Lower leg skin (tissue), 4 donors: ENCODE measurements at places on chromosomes 5 and 9.

DNA sequence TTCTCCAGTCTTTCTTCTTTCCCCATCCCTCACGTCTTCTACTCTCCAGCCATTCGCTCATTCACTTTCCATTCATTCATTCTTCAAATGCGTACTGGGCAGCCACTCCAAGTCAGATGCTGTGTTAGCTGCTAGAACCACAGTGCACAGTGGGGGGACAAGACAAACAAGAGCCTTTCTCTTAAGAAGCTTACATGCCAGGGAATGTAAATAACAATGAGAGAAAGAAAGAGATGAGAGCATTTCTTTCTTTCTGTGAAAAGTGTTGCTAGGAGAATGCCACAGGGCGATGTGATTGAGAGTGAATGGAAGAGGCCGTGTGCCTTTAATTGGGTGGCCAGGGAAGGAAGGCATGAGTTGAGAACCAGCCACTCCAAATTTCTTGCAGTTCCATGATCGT, 46.3 kb upstream of the SMIM23 start:
- DNase-seq: no peak

GRCh38 chr5:140966293-140967225, at the start of gene PCDHAC2:
Gene PCDHAC2, plus strand, starts transcription at chr5:140966476. Its CDS starts 291 bp downstream, at chr5:140966767.
- no peak for DNase-seq

- no peak for DNase-seq
Observed at GRCh38 chr9:19155106-19155935, 28.0 kb upstream of the PLIN2 start.

DNA sequence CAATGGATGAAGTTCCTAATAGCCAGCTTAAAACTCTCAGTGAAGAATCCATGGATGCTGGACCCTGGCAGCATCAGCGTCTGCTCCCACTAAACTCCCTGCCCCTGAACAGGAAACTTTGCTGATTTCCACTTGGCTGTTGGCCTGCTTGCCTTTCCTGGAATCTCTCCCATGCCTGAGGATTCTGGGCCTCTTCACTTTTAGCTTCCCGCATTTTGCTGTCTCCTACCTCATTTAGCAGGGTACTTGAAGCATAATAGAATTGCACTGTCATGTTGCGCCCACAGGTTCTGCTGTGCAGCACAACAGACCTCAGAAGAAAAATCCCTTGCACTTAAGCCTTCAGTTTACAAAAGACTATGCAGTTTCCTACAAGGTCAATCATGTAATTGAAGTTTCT, 127.6 kb downstream of the DROSHA start:
- no peak for DNase-seq

DNA sequence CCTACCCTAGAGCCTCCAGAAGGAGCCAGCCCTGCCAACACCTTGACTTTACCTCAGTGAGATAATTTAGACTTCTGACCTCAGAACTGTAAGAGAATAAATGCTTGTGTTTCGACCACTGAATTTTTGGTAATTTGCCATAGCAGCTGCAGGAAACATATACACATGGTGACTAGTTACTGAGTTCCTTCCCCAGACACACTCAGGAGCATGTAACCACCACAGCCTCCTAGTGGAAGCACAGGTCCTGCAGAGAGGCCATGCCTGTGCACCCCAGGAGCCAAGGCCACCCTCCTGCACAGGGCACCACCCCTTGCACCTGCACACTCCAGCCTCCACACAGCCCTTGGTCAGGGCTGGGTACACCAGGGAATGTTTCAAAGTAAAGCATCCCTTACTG, 7.6 kb upstream of the CAMSAP1 start:
- peak; percentile 46 for DNase-seq

GRCh38 chr9:114910541-114910940, 19.9 kb downstream of the TNFSF8 start:
- DNase-seq: no peak

GRCh38 chr5:132074772-132075718, 1.5 kb downstream of the CSF2 start:
- no peak for DNase-seq

DNA sequence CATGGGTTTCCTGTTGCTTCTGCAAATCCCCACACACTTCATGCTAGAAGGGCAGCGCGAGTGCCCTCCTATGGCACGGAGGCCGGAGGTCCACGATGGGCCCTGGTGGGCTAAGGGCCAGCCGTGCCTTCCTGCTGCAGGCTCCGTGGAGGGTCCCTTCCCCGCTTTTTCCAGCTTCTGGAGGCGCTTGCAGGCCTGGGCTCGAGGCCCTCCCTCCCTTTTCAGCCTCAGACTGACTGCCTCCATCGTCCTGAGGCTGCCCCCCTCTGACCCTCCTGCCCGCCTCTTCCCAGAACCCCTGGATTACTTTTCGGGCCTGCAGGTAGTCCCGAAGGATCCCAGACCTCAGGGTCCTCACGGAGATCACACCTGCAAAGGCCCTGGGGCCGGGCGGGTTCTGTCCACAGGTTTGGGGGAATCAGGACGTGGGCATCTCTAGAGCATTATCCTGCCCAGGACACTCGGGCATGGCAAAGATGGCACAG, 3.2 kb upstream of the TERT start:
- no peak for DNase-seq

- DNase-seq: no peak
Observed at GRCh38 chr5:74643111-74643562, 2.6 kb upstream of the ENC1 start.

- no peak for DNase-seq
Observed at GRCh38 chr5:75055727-75056144, 3.4 kb upstream of the GCNT4 start.

DNA sequence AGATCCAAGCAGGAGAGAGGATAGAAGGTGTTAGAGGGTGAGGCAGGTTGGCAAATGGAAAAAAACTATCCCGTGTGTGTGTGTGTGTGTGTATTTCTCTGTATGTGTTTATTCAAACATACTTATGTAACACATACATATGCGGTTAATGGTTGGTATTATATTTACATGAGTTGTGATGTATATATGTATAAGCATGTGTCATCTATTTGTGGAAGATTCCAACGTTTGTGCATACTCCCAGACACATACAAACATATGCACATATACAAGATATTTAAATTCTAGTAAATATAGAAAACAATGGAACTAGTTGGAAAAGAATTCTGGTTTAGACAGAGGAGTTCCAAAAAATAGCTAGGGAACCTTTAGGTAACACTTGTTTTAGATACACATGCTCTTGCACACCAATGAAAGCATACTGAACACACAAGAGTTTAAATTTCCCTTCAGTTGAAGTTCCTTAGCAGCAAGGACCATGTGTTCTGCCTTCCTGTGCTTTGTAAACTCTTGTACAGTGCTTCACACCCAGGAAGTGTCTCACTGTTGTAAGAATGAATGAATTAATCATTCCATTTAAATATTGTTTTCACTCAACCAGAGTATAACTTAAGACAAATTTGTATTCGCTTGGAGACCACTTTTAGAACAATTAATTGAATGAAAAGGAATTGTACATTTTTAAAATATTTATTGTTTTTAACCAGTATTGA, 257.8 kb downstream of the FER start:
- no peak for DNase-seq

DNA sequence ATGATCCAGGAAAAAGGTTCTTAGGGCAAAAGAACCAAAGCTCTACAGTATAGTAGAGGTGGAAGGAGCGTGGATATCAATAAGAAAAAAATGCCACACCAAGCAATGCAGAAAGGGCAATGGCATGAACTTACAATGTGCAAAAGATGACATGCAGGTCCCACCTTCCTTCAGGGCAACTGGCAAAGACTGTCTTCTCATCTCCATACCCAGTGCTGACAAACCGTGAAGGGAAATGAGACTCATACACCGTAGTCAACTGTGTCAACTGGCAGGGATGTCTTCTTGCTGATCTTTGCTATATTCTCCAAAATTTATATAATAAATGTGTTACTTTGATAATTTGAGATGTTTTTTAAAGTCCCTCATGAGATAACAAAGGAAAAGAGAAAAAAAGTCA, 36.0 kb downstream of the MED27 start:
- DNase-seq: no peak

DNA sequence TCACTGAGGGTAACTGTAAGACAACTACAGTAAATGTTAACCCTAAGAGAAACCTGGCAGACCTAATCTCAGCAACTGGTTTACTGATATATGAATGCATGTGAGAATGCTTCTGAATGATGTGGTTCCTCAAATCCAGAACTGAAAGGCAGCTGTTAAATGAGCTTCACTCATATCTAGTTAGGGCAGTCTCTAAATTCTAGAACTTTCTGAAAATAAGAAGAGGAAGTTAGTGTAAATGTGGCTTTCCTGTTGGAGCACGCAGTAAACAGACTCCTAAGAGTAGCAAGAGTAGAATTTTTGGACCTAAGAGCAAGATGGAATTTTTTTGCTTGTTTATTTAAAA, 117.9 kb upstream of the KCNN2 start:
- no peak for DNase-seq

DNA sequence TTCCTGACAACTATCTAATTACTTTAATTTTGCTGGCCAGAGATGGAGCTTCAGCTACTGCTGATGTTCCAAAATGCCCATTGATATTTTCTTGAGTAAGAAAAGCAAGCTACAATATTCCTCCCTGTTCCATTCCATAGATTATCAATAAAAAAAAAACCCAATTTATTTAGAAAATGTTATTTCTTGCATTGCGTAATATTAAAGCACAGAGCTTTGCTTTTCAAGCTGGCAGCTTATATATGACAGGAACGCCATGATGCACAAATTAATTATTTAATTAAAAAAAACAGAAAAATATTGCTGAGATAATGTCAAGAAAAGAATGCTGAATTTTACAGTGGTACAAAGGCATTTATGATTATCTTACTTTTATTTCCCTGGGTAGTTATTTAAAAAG, 47.9 kb downstream of the TRPM3 start:
- DNase-seq: no peak

GRCh38 chr9:115810166-115810565, 343.4 kb upstream of the PAPPA start:
- no peak for DNase-seq

DNA sequence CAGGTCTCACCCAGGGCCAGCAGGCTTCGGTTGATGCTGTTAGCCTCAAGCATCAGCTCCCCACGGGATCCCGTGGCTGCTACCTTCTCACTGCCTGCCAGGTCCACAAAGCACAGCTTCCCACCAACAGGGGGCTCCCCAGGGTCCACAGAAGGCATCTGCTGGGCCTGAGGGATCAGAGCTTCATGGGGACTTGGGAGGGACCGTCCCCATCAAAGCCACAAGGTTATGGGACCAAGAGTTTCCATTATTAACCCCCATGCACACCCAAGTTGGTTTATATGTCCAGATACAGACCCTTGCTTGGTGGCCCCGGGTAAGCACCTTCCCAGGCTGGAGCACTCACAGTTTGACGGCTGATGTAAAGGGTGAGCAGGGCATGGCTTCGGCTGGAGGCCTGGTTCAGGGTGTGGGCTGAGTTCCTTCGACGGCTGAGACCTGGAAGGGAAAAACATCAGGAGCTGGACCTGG, 3.0 kb downstream of the KIF12 start:
- no peak for DNase-seq

DNA sequence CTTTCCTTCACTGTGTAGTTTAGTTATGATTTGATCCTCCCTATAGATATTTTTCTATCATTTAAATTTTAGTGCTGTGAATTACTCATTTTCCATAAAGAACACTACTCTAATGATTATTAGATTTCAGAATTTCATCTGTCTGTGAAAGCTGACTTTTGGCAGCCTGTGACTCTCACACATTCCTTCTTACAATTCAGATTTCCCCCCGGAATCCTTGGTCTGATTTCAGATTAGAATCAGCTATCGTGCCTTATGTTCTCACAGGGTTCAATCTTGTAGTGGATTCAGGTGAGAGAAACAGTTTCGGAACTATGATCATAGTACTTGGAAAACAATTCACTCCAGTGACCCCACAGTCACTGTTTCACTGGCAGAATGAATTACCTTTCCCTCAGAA, 26.2 kb downstream of the ZNF474 start:
- DNase-seq: no peak

DNA sequence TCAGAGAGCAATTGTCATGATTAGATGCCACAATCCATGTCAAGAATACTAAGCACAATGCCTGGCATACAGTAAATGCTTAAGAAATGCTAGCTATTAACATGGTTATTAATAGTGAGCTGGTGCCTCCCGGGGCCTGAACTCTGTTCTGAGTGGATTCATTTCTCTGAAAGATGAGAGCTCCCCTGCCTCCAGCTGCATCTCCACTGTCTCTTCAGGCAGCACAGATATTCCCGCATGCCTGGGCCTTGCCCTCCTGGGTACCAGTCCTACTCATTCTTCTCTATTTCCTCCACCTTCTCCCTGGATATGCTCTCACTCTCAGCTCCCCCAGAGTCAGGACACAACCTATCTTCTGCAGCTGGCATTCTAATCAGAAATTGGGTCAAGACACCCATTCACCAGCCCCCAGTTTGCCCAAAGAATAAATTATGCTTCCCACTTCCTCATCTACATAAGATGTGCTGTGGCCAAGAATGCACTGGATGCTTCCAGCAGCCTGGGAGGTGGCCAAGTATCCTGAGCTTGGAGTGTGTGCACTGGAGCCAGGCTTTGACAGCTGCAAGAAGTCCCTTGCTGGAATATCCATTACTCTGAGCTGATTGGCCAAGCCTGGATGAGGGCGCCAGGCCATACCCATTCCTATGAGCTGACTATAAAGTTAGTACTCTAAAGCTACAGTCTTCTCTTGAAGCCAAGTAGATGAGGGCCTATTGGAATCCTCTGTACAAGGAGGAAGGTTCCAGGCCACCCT, 669.0 kb downstream of the ACTL7B start:
- no peak for DNase-seq

- DNase-seq: no peak
Observed at GRCh38 chr5:6080930-6081726, 297.2 kb downstream of the MED10 start.

DNA sequence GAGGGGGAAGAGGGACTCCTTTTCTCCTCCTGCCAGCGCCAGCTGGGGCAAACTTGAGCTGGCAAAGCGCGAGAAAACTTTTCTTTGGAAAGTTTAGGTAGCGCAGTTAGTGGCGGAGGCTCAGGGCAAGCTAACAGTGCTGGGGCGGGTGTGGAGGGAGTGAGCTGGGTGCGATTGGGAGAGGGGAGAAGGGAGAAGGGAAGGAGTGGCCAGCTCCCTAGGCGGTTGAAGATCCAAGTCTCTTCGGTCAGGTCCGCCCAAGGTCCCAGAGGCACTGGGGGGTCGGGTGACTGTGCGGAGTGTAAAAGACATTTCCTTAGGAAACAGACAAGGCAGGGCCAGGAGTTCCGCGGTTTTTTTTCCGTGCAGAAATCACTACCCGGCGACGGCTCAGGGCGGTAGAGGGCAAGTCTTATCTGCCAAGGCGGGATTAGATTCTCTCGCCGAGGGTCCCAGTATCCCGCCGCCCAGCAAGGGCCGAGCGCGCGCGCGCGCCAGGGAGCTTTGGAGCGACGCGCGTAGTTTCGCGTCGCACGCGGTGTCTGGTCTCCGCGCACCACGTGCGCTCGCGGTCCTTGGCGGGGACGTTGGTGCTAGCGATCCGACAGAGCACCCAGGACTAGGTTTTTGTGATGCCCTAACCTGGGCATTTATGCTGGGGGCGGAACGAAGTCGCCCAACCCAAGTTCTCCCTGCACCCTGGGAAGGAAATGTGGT, 33.6 kb upstream of the NFIB start:
- peak; percentile 85 for DNase-seq

GRCh38 chr5:38193015-38193581, 65.3 kb upstream of the EGFLAM start:
- peak; percentile 49 for DNase-seq
